ENCODE measurements at places on chromosomes 2 and 18.

- no peak for DNase-seq
Measured at GRCh38 chr2:113291191-113291590, 12.5 kb upstream of the PAX8 start.

GRCh38 chr2:1717113-1717512, 27.2 kb downstream of the PXDN start:
- DNase-seq = no peak

DNA sequence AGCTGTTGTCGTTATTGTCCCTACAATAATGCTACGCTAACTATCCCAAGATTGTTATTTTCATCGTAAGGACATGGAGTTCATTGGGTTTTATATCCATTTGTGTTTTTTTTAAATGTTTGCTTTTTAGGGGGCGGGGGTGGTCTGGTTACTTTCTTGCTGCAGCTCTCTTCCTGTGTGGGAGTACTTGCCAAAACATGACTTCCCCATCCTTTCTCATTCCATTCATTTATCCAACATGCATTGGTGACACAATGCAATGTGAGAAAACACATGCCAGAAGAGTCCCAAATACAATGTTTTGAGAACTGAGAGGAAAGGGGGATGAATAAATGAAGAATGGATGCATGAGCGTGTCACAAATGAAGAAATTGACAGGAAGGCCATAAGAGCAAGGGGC, 55.9 kb downstream of the E2F6 start:
- DNase-seq = no peak

GRCh38 chr18:9016633-9017166, 85.8 kb upstream of the NDUFV2 start:
- no peak for DNase-seq

GRCh38 chr2:38113051-38113450, 37.1 kb upstream of the CYP1B1 start:
- no peak for DNase-seq

- no peak for DNase-seq
Measured at GRCh38 chr18:46289931-46290330, 185.7 kb downstream of the HAUS1 start.

- no peak for DNase-seq
Measured at GRCh38 chr2:29963972-29964570, 42.7 kb upstream of the ALK start.

- no peak for DNase-seq
Measured at GRCh38 chr2:217014328-217015105, 154.7 kb upstream of the TNP1 start.

DNA sequence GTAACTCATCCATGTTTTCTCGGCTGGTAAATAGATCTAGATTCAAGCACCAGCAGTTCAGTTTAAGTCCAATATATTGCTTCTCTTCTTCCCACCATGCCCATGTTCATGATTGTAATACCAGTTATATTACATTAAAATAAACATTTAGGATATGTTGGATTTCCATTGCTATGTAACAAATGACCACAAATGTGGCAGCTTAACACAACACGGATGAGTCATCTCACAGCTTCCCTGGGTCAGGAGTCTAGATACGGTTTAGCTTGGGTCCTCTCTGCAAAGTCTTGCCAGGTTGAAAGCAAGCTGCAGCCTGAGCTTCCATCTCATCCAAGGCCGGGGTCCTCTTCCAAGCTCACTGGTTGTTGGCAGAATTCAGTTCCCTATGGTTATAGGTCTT, 39.4 kb upstream of the SMAD2 start:
- DNase-seq = no peak

DNA sequence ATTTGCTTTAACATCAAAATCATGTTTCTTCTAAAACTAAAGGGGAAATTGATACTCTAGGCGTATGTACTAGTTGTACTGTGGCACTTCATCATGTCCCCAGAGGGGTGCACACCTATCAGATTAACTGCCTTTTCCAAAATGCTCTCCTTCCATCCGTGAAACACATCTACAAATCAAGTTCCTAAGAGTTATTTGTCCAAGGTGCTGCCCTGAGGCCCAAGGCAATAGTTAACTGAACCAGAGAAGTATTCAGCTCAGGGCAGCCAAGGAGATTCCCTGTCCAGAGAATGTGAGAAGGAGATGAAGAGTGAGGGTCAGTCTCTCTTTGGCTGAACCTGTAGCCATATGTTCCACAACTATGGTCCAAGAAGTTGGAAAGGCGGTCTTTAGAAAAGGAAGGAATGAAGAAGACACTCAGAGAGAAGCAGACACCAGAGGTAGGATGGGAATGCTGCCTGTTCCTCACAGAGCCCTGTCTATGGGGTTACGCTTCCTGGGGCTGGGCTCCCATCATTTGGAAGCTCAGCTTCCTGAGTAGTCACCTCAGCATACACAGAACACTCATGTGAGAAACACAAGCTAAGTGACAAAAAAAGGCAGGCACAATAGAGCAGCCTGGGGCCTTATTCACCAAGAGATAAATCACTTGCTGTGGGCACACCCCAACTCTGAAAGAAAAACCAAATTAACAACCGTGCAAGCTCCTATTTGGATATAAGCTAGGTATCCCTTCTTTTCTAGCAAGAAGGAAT, 55.6 kb downstream of the ANKRD44 start:
- no peak for DNase-seq

- DNase-seq = peak; percentile 15
Measured at GRCh38 chr2:191758518-191759507, 80.9 kb downstream of the NABP1 start.

- DNase-seq = no peak
Measured at GRCh38 chr18:68461481-68462018, 253.4 kb downstream of the TMX3 start.

- DNase-seq = no peak
Measured at GRCh38 chr2:30206461-30207430, 24.6 kb upstream of the LBH start.

- no peak for DNase-seq
Measured at GRCh38 chr18:31252522-31252921, 65.4 kb upstream of the DSG1 start.

- DNase-seq = no peak
Measured at GRCh38 chr2:18487106-18487913, 73.1 kb downstream of the RDH14 start.

GRCh38 chr2:110677080-110677479, 783 bp downstream of the BUB1 start:
- no peak for DNase-seq

DNA sequence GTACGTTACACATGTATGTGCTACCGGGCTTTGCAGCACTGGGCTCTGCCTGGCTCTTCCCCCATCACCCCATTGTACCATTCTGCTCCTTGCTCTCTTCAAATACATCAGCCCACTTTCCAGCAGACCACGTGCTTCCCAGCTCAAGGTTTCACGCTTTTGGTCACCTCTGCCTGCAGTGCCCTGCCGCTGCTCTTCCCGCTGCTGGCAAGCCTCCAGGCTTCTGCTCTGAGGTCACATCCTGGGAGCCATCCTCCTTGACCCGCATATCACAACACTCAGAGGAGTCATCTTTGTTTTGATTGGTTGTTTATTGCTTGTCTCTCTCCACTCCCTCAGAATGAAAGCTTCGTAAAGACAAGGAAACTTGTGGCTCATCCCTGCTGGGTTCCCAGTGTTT, 34.1 kb downstream of the KIF5C start:
- no peak for DNase-seq

DNA sequence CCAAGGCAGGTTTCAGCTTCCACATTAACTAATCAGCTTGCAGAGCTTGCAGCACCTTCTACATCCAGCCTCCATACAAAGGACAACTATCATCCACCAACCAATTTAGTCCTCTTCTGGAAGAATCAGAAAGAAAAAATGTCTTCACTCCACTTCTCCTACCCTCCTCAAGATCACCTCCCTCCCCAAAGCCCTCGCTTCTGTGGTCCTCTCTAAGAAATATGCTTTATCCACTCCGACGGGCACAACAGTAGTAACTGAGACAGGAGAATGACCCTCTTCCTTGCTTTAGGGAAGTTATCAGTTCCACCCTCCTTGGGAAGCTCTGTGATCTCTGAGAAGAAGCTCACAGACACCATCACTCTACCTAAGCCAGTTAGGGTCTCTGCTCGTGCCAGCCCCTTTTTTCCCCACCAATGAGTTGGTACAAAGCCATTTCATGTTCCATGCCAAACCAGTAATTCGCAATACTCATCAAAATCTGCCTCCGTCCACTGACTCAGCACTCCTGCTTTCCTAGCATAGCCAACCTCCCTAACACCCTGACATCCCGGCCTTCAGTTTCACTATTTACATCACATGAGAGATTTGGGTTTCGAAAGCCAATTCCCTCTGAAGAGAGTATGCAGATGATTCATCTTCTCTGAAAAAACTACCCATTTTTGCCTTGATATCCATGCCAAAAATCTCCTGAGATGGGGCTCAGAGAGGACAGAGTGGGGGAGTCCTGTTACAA, 114.1 kb upstream of the PKDCC start:
- DNase-seq = no peak

DNA sequence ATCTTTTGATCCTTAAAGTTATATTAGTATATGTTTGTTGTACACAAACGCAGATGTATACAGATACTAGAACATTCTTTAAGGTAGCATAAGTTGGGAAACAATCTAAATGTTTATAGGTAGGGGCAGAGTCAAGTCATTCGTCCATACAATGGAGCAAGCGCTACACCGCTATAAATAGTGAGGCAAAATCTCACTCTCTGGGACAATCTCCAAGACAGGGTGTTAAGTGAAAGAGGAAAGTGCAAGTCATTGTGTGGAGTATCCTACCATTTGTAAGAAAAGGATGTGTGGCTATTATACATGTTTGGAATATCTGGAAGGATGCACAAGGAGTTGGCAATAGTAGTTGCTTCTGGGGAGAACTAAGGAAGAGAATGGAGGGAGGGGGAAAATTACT, 16.2 kb upstream of the FHL2 start:
- no peak for DNase-seq

- no peak for DNase-seq
Measured at GRCh38 chr2:11858883-11859282, 112.5 kb downstream of the LPIN1 start.

GRCh38 chr2:31000970-31001369, 137.3 kb downstream of the GALNT14 start:
- DNase-seq = no peak

- DNase-seq = no peak
Measured at GRCh38 chr2:15359716-15360531, 201.2 kb downstream of the NBAS start.

GRCh38 chr18:49051311-49051967, 100.7 kb upstream of the SMAD7 start:
- no peak for DNase-seq

- no peak for DNase-seq
Measured at GRCh38 chr2:110861616-110862260, 129.4 kb downstream of the ACOXL start.

- no peak for DNase-seq
Measured at GRCh38 chr2:178523596-178524134, 43.4 kb downstream of the PLEKHA3 start.

DNA sequence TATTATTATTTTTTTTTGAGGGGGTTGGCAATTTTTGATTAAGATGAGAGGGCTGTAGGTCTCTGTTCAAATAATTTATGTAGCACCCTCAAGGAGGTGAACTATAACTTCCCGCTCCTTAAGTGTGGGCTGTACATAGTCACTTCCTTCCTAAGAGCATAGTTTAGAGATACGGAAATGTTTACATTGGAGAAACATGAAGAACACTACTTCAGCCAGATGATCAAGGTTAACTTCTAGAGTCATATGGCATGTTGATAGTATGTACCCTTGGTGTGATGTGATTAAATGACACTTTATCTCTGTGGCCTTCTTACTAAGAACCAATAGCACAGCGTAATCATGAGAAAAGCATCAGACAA, 93.7 kb downstream of the MIB1 start:
- DNase-seq = no peak

DNA sequence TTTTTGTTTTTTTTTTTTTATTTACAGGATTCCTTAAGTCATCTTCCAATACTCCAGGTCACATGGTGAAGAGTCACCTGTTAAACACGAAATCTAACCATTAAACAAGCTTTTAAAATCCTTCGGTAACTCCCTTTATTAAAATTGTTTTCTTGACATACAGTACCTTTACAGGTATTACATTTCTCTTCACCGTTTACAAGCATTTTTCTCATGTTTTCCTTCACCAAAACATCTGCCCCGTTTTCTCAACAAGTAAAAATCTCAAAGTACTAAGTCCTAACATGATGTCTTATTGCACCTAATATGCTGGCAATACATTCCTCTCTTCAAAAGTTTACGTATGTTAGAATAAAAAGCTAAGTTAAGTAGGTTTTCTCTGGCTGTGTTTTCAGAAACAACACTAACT, 1.1 kb downstream of the PUM2 start:
- DNase-seq = no peak

DNA sequence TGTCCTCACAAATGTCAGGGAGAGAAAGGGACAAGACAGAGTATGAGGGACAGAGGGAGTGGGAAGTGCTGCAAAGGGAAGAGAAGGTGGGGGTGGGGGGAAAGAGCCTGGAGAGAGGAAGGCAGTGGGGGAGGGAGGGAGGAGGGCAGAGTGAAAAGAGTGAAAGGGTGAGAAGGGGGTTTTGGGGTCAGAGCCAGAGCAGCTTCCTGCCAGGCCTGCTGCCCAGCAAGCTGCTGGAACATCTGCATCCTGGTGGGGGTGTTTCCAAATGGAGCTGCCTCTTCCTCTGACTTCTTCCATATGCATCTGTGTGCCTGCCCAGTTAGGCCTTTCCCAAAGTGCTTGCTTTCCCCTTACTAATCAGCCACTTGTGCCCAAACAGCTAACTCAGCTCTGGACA, 94.3 kb upstream of the CELF4 start:
- DNase-seq = no peak

DNA sequence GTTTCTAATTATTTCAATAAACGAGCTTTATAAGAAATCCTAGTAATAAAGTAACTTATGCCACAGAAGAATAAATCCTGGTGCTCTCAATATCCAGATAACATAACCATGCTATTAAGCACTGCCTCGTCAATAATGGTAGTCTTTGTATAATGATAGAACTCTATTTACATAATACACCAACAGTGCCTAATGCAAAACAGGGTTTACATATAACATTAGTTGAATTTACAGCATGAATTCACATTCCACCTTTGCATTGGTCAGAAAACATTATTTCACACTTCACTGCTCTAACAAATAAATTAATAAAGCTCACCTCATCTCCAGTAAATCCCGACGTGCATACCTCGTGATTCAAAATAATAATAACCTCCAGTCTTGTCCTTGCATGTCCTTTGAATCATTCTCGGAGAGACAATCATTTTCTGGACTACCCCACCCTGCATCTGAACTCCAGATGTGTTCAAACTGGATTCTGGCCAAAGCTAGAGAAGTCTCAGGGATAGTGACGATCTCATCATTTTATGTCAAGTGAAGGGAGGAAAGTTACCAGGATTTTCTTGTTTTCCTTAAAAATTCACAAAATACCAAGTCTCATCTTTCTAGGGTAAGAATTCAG, 189.2 kb downstream of the NCKAP5 start:
- no peak for DNase-seq

DNA sequence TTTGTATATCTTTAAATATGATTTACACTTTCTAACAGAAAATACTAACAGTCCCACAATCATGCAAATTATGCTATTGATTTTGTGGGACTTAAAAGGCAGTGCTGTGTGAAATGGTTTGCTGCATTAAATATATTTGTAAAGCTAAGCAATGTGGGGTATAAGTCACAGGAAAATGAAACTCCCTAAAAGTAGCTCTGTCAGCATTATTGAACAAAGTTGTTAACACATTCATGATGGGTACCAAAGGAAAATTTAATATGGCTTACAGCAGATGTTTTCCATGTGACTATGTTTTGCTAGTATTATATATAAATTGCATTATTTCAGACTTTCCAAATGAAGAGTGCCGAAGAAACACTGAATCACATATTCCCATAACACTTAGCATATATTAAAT, 1450.0 kb downstream of the LRP1B start:
- no peak for DNase-seq

All from activated T-helper 1 cell treated with Interleukin-2 at 50 U/mL for 16 hours (primary cell).